Caco-2 (cell line): ENCODE measurements at places on chromosomes 13 and 19.

DNA sequence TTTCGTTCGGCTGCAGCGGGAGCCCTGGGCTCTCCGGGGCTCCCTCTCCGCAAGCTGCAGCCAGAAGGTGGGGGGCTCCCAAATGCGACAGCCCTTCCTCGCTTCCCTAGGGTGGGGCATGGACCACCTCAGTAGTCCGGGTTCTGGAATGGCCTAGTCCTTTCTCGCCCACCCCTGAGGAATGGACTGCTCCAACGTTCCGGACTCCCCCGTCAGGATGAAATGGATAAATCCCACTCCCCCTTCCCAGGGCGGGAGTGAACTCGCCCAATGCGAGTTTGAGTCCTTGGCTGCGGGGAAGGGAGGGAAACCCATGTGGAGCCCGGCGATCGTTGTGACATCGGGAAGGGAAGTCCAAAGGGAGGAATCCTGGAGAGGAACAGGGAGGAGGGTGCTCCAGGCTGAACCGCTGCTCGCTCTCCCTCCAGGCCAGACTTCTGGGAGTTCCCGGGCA is 5.5 kb downstream of the HRC start:
- H3K4me3 ChIP-seq: peak overlapping the region; percentile 69
- peaks cover 13% of the 10 kb centered on the region for H3K4me1 ChIP-seq
- no peaks in the 10 kb centered on the region for H3K27me3 ChIP-seq
- DNase-seq: peak; percentile 82
- H3K36me3 ChIP-seq: no peaks in the 10 kb centered on the region
- peak overlapping the region; percentile 61 for H3K27ac ChIP-seq

DNA sequence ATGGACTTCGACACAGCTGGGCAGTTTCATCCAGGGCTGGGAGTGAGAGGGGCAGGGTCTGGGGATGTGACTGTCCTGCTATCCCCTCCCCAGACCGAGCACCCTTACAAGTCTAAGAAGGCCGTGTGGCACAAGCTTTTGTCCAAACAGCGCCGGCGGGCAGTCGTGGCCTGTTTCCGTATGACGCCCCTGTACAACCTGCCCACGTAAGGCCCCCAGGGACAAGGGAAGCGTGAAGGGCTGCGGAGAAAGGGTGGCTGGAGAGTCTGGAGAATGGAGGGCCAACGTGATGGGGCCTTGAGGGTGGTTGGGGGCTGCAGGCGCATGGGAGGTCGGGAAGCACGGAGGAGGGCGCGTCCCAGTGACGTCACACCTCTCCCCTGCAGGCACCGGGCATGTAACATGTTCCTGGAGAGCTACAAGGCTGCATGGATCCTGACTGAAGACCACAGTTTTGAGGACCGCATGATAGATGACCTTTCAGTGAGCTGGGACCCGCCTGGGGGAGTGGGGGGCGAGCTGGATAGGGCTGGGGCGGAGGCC is 89.5 kb downstream of the MAP4K1 start:
- no peaks in the 10 kb centered on the region for H3K27me3 ChIP-seq
- H3K4me1 ChIP-seq: no peaks in the 10 kb centered on the region
- H3K4me3 ChIP-seq: no peak overlapping the region
- DNase-seq: no peak

DNA sequence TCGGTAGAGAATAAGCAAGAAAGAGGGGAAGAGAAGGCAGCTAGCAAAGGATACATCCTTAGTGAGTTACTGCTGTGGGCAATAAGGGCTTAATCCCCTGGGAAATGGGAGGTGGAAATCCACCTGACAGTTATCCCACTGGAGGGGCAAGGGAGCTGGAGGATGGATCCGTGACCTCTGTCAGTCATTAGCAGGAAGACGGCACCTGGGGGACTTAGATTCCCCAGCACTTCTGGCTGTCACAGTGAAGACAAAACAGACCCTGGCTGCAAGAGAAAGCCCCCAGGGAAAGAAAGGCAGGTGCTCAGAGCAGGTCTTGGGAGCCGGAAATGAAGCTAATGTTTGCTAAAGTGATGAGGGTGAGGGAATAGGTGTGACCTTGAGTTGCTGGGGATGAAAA is 70.4 kb upstream of the MRI1 start:
- H3K36me3 ChIP-seq: no peaks in the 10 kb centered on the region
- no peak overlapping the region for H3K27ac ChIP-seq
- no peaks in the 10 kb centered on the region for H3K4me1 ChIP-seq
- no peaks in the 10 kb centered on the region for H3K27me3 ChIP-seq

DNA sequence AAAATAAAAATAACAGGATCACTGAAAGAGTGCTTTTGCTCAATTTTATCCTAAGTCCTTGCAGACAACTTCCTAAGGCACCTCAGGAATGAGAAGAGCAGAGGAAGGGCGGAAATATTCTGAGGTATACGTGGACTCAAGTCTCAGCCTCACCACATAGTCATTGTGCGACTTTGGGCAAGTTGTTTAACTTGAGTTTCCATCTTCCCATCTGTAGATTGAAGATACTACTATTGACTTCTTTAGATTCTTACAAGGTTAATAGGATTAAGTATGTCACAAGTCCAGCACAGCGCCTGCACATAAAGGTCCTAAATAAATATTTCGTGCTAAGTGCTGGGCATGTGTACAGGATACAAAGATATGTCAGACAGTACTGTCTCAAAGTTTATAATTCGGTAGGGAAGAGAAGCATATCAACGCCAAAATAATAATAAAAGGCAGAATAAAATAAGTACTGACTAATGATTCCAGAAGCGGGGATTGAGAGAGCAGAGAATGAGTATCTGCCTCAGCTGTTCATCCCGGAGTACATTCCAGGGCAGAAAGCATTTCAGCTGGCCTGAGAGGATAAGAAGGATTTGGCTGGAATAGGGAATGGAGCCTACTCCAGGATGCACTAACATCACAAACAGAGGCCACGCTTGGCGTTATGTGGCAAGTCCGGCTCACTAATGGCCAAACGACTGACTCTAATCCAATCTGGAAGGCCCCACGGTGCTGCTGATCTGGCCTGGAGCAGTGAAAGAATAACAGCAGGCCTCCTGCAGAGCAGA is 139.7 kb downstream of the FLT1 start:
- no peak for DNase-seq
- no peak overlapping the region for H3K27ac ChIP-seq
- H3K4me1 ChIP-seq: no peaks in the 10 kb centered on the region

DNA sequence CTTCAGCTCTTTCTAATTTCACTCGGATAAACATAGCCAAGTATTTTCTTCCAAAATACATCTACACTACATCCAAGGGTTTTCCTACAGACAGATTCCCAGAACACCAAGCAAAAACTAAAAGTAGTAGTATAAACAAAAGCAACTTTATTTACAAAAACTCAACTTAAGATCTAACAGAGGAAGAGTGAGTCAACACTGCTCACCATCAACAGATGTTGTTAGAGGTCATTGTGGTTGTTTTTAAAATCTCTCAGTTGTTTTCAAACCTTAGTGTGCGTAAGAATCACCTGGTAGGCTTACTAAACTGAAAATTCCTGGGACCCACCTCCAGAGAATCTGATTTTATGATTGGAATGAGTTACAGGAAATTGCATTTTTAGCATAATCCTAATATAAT is 631.7 kb upstream of the SGCG start:
- no peak overlapping the region for H3K27ac ChIP-seq
- no peaks in the 10 kb centered on the region for H3K36me3 ChIP-seq
- H3K4me1 ChIP-seq: no peaks in the 10 kb centered on the region
- no peak for DNase-seq

- no peaks in the 10 kb centered on the region for H3K27me3 ChIP-seq
- peaks cover 13% of the 10 kb centered on the region; the same call in 1 of the 2 replicates for H3K4me1 ChIP-seq
- no peak for DNase-seq
- H3K27ac ChIP-seq: no peak overlapping the region
- no peak overlapping the region for H3K4me3 ChIP-seq
- H3K36me3 ChIP-seq: no peaks in the 10 kb centered on the region; the same call in 1 of the 2 replicates
Measured at GRCh38 chr19:41430922-41431321, 3.7 kb upstream of the B3GNT8 start.

DNA sequence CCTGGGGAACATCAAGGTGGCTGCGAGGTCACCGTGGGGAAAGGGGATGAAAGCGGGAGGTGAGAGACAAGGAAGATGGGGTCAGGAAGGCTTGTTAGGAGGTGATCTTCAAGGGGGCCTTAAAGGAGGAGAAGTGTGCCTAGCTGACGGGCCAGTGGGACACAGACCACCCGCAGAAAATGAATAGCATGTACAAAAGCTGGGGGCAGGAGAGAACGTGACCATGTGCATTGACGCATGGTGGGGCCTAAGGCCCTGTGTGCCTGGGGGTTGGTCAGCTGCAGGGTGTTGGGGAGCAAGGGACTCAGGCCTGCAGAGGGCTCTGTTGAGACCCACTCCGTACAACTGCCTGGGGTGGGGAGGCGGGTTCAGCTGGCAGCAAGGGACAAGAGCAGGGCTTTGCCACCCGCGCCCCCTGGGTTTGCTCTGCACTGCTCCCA is 5.9 kb downstream of the RAB8A start:
- H3K27ac ChIP-seq: no peak overlapping the region
- no peaks in the 10 kb centered on the region for H3K27me3 ChIP-seq
- H3K4me3 ChIP-seq: no peak overlapping the region
- H3K36me3 ChIP-seq: peaks cover 3% of the 10 kb centered on the region
- no peak for DNase-seq

- no peaks in the 10 kb centered on the region; the same call in 1 of the 2 replicates for H3K36me3 ChIP-seq
- peaks cover 13% of the 10 kb centered on the region for H3K4me1 ChIP-seq
- DNase-seq: no peak
- H3K27me3 ChIP-seq: no peaks in the 10 kb centered on the region
- H3K27ac ChIP-seq: peak overlapping the region; percentile 77
Measured at GRCh38 chr13:113836768-113837559, 26.9 kb downstream of the GAS6 start.

GRCh38 chr19:17482877-17483604 is 12.7 kb downstream of the SLC27A1 start:
- no peak for DNase-seq
- H3K36me3 ChIP-seq: no peaks in the 10 kb centered on the region
- no peak overlapping the region for H3K27ac ChIP-seq
- H3K27me3 ChIP-seq: no peaks in the 10 kb centered on the region

- H3K27me3 ChIP-seq: no peaks in the 10 kb centered on the region
- H3K27ac ChIP-seq: peak overlapping the region; percentile 99
- H3K36me3 ChIP-seq: peaks cover 2% of the 10 kb centered on the region; the same call in 1 of the 2 replicates
- H3K4me1 ChIP-seq: peaks cover 57% of the 10 kb centered on the region
- H3K4me3 ChIP-seq: no peak overlapping the region
- no peak for DNase-seq
Measured at GRCh38 chr19:44587963-44588770, 25.2 kb upstream of the IGSF23 start.

GRCh38 chr13:113489549-113490495 is 689 bp downstream of the DCUN1D2 start:
- H3K4me3 ChIP-seq: peak overlapping the region; percentile 73
- peak overlapping the region; percentile 74 for H3K27ac ChIP-seq
- peaks cover 3% of the 10 kb centered on the region; the same call in 1 of the 2 replicates for H3K36me3 ChIP-seq
- DNase-seq: no peak
- no peaks in the 10 kb centered on the region for H3K27me3 ChIP-seq

DNA sequence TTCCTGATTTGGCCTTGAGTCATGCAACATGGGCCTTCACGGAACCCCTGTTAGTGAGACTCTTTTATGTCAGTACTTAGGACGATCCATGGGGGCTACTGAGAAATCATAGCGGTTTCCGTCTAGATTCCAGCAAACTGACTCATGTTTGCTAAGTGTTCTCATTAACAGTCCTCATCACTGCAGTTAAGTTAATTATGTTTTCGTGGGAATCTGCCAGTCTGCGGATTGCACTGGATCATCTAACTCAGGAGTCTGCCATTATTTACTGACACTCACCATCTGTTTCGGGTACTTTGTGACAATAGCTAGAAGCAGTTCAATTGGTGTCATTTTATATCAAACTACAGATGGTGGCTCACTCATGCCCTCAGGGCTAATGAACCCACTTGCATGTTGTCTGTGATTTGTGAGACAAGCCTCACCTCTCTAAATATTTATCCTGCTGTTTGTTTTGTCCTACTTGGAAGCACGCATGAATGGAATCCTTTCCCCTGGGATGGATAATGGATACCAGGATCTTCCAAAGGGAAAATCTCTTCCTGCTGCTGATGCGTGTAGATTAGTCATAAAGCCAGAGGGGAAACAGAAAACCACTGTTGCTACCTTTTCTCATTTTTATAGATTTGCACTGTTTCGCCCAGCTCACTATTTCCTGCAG is 61.8 kb downstream of the RAB20 start:
- H3K36me3 ChIP-seq: no peaks in the 10 kb centered on the region
- DNase-seq: no peak
- no peaks in the 10 kb centered on the region for H3K27me3 ChIP-seq
- H3K27ac ChIP-seq: peak overlapping the region; percentile 48
- no peaks in the 10 kb centered on the region for H3K4me1 ChIP-seq

DNA sequence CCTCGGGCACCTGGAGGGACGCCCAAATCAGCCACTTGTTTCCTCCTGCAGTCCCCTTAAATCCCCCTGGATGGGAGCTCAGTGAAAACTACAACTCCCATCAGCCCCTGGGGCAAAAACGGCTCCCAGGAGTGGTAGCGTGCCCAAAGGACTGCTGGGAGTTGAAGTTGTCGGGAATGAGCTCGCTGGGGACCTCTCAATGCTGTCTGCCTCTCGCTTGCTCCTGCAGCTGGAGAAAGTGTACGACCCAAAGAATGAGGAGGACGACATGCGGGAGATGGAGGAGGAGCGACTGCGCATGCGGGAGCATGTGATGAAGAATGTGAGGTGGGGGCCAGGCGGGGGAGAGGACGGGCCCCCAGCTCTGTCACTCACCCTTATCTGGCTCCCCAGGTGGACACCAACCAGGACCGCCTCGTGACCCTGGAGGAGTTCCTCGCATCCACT is 14.7 kb upstream of the DHDH start:
- peaks cover 3% of the 10 kb centered on the region for H3K36me3 ChIP-seq
- H3K27ac ChIP-seq: peak overlapping the region; percentile 14
- H3K4me1 ChIP-seq: no peaks in the 10 kb centered on the region

- H3K27ac ChIP-seq: no peak overlapping the region
- H3K4me1 ChIP-seq: peaks cover 29% of the 10 kb centered on the region
- H3K4me3 ChIP-seq: no peak overlapping the region
- no peak for DNase-seq
Measured at GRCh38 chr13:50735071-50735470, 108.4 kb downstream of the DLEU7 start.

GRCh38 chr13:42107421-42107820 is 59.0 kb downstream of the DGKH start:
- H3K4me3 ChIP-seq: no peak overlapping the region
- peaks cover 21% of the 10 kb centered on the region for H3K4me1 ChIP-seq
- DNase-seq: no peak
- no peak overlapping the region for H3K27ac ChIP-seq
- H3K36me3 ChIP-seq: no peaks in the 10 kb centered on the region

- no peaks in the 10 kb centered on the region for H3K4me1 ChIP-seq
- no peaks in the 10 kb centered on the region for H3K27me3 ChIP-seq
- DNase-seq: no peak
- H3K27ac ChIP-seq: no peak overlapping the region
- H3K36me3 ChIP-seq: no peaks in the 10 kb centered on the region
Measured at GRCh38 chr13:88144580-88144979, 473.4 kb downstream of the SLITRK5 start.
